NCI-H774 (cell line): ENCODE measurements at places on chromosomes 16 and 17.
A peak's percentile ranks its signal among the peaks of the same experiment; 100 is the strongest.

- DNase-seq = no peak
These were observed 1.5 kb downstream of the SPOP start for GRCh38 chr17:49676276-49676868.

DNA sequence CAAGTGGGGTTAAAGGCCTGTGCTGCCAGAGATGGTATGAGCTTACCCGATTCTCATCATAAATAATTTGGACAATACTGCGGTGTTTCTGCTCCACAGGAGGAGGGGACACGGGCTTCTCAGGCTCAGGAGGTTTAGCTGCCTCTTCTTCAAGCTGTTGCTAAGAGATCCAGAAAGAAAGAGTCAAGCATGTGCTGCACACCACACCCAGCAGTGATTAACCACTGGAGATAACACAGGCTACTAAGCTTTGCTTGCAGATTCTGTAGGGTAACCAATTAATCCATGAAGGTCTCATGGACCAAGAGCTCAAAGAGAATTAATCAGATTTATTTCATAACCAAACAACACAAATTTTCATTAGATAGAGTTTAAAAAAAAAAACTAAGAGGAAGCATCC, 56.6 kb downstream of the NCOR1 start:
- no peak for DNase-seq

DNA sequence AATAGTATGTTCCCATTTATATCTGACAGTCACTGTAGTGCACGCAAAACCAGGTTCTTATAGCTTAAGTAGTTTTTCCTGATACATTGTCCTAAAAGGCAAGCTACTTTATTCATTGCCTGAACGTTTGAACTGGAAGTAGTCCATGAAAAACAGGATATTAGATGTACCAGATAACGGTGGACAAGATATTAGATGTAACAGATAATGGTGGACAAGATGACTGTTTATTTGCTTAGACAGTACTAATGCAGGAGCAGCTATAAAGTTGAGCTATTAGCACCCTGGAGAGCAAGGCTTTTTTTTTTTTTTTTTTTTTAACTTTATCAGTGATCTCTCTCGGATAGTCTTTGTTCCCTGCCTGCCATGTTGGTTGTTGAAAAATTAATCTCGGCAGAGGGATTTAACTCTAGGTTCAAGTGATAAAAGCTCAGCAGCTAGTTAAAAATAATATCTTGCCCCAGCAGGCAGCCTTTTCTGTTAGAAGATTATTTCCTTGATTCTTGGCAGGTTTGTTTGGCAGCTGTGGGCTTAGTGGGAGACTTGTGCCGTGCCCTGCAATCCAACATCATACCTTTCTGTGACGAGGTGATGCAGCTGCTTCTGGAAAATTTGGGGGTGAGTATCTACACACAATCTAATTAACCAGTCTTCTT, 17.3 kb upstream of the TBKBP1 start:
- DNase-seq = no peak

- DNase-seq = no peak
These were observed 3.3 kb upstream of the COG1 start for GRCh38 chr17:73189417-73190099.

- DNase-seq = no peak
These were observed 30.5 kb downstream of the CDH13 start for GRCh38 chr16:82657239-82657638.

DNA sequence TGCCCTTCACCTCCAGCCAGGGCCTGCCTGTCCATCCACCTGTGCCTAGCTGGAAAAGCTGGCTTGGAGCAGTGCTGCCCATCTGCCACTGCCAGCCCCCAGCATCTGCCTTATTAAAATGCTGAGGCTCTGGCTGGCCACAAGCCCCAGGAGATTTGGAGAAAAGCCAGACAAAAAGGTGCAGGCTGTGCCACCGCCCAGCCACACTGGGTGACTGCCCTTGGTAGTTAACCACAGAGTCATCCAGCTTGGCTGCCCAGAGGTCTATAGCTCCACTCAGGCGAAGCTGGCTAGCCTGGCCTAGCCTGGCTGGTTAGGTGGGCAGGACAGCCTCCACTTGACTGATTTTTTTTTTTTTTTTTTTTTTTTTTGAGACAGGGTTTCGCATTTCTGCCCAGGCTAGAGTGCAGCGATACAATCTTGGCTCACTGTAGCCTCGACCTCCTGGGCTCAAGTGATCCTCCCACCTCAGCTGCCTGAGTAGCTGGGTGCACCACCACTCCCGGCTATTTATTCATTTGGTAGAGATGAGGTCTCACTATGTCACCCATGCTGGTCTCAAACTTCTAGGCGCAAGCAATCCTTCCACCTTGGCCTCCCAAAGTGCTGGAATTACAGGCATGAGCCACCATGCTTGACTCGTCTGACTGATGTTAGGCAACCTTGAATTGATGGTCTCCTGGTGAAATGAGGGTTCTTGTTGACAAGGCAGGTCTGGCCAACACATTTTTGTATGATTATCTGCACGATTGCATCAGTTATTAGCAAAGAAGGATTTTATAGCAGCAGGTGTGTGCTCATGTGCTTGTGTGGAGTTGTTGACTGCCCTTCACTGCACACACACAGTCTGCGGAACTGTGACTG, 103.8 kb downstream of the RAB11FIP4 start:
- peak; percentile 66 for DNase-seq

GRCh38 chr17:55237841-55238178, 26.9 kb upstream of the HLF start:
- DNase-seq = no peak

DNA sequence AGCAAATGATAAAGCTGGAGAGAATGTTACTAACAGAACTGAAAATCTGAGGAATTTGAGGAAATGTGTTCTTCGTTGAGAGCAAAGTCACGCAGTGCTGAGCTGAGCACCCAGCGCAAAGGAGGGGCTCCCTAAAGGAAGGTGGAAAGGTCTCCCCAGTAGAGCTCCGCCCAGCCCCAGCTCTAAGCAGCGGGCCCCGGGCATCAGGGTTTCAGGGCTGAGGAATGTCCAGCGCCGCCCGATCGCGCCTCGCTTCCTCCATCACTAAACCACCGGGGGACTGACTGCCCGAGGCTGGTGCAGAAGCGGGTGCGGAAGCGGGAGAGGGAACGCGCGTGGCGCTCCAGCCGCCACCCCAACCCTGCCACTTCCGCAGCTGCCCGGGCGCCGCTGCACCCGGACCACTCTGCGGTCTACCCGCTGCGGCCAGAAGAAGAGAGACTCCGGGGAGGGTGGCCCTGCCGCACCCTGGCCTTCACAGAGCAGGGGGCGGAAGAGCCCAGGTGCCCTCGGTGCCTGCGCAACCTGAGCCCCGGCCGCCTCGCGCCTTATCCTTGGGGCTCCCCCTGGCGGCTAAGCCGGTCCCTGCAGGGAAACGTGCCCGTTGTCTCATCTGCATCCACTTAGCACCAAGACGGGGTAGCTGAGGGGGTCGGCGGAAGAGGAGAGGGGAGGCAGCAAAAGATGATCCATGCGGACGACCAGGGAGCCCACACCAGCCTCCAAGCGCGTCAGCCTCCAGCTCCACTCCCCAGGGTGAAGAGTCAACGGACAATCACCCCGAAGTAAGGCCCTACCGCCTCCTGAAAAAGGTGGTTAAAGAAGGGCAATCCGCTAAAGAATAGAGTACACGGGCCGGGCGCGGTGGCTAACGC, 12.4 kb upstream of the GUCY2D start:
- DNase-seq = peak; percentile 28

- no peak for DNase-seq
These were observed 316.1 kb upstream of the IRX3 start for GRCh38 chr16:54602666-54603065.

GRCh38 chr16:21208446-21209230, 2.7 kb downstream of the ZP2 start:
- no peak for DNase-seq
